ENCODE measurements at places on chromosomes 5 and 9.

GRCh38 chr5:73545403-73545779 lies 20.0 kb downstream of the ANKRA2 start:
- DNase-seq: no peak

DNA sequence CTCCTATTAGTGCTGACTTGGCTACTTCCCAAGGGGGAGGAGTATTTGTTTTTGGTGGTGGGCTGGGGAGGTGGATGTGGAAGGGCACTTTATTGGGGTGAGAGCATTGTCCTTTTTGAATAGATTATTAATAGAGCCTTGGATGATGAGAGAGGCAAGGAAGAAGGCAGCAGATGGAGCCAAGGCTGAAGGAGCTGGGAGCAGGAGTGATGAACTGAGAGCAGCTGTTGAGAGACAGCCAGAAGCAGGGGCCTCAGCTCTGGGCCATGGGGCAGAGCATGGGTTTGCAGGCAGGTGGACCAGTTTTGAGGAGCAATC lies 29.6 kb downstream of the RGS3 start:
- no peak for DNase-seq

- DNase-seq: no peak
Measured at GRCh38 chr9:87451149-87451548, 46.5 kb upstream of the DAPK1 start.

GRCh38 chr5:148972974-148973374 lies 89.9 kb downstream of the SH3TC2 start:
- peak; percentile 54 for DNase-seq

DNA sequence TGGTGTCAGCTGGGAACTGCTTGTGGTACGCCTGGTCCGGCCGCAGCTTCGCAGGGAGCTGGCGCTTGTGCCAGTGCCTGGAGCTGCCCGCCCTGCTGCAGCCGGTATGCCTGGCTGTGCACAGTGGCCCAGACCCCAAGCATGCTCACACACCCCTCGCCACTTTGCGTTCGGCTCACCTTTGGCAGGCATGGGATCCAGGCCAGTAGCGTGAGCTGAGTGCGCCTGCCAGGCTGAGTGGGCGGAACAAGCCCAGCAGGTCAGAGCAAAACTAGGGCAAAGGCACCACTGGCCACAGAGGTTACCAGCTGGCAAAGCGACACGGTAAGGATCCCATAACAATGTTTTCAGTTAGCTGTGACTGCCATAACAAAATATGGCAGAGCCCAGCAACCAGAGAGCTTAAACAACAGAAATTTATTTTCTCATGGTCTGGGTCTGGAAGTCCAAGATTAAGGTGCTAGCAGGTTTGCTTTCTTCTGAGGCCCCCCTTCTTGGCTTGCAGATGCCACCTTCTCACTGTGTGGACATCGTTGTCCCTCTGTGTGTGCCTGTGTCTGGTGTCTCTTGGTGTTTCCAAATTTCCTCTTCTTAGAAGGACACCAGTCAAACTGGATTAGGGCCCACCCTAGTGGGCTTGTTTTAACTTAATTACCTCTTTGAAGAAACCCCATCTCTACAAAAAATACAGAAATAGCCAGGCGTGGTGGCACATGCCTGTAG lies 61.6 kb downstream of the PSAT1 start:
- no peak for DNase-seq

DNA sequence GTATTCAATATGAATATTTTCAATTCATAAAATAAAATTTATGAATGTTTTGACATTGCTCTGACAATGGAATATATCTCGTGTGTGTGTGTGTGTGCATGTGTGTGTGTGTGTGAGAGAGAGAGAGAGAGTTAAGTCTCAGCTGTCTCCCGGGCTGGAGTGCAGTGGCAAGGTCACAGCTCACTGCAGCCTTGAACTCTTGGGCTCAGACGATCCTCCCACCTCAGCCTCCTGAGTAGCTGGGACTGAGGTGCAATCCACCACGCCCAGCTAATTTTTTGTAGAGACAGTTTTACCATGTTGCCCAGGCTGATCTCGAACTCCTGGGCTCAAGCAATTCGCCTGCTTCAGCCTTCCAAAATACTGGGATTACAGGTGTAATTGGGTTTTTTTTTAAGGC lies 16.1 kb downstream of the G3BP1 start:
- DNase-seq: no peak

GRCh38 chr5:72015103-72015548 lies 92.1 kb upstream of the MAP1B start:
- no peak for DNase-seq

DNA sequence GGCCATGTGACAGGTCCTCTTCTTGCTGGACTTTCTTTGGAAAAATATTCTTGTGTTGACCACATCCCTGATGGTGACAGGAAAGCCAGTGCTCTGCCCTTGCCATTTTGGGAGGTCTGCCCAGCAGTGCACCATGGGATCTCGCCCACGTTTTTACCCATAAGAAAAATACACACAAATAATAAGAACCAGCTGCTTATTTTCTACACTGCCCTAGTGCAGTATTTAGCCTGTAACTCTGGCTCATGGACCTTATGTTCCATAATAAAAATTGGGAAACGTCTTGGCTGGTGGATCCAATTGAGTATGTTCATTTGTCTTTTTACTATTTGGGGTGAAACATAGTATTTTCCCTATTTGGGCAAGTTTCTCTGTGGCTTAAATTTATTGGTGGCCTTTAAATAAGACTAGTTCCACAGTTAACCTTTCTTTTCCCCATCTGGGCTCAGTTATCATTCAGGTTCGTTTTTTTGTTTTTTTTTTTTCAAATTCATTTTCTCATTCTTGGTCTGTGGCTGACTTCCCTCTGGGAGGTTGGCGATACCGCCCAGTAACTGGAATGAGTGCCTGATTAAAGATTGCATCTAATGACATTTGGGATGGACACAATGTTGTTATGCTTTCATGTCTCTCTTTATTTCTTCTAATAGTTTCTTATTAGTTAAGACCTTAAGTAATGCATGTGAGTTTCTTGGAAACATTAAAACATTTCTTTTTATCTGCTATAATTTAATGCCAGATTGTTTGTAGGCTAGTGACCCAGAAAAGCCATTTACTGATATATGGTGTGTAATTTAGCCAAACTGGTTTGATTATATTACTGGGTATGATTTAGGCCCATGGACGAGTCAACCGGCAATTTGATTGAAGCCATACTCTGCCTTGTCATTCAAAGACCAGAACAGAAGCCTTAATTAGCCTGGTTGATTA lies 163.7 kb downstream of the FGF10 start:
- no peak for DNase-seq

GRCh38 chr9:14389146-14389545 lies 75.2 kb upstream of the NFIB start:
- no peak for DNase-seq

GRCh38 chr5:133709209-133709725 lies 96.9 kb upstream of the FSTL4 start:
- DNase-seq: no peak

DNA sequence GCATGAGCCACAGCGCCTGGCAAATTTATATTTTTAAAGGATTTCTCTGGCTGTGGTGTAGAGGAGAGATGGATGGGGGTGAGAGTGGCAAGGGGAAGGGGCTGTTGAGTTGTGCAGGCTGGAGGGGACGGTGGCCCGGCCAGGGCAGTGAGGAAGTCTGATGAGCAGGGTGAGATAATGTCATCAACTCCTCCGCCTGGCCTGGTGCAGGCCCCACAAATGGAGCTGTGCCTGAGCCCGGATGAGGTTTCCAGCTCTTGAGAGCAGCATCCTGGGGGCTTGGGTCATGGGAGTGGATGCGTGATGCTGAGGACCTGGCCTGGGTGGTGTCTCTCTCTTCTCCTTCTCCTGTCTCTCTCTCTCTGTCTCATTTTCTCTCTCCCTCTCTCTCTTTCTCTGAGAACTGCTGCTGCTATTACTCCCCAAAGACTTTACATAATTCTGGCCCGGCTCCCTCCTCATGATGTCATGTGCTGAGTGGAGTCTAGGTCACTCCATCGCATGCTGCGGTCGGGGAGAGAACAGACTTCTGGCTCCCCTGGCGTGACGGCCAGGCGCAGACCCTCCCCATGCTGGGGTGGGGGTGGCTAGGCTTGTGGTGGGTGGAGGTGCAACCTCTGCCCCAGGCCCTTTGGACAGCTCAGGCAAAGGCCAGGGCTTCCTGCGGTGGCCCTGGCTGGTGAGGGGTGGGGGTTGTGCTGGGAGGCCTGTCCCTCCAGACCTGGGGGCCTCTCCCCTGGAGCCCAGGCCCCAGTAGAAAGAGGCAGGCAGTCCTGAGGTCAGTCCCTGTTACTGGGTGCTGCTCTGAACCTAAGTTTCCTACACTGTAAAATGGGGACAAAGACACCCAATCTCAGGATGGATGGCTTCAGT lies 26.4 kb downstream of the FGF18 start:
- no peak for DNase-seq

- no peak for DNase-seq
Measured at GRCh38 chr9:105191508-105192121, 52.8 kb upstream of the SLC44A1 start.

- DNase-seq: no peak
Measured at GRCh38 chr5:82603033-82603987, 325.2 kb upstream of the RPS23 start.

DNA sequence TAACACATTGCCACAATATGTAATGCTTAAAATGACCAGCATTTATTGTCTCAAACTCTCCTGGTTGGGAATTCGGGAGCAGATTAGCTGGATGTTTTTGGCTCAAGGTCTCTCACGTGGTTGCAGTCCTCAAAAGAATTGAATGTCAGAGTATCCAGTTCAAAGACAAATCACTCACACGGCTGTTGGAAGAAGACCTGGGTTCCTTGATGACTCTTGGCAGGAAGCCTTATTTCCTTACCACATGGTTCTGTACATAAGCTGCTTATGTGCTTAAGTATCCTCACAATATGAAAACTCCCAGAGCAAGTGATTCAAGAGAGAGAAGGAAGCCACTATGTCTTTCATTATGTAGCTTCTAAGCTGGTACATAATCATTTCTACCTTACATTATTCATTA lies 230.3 kb upstream of the PTPRD start:
- no peak for DNase-seq

DNA sequence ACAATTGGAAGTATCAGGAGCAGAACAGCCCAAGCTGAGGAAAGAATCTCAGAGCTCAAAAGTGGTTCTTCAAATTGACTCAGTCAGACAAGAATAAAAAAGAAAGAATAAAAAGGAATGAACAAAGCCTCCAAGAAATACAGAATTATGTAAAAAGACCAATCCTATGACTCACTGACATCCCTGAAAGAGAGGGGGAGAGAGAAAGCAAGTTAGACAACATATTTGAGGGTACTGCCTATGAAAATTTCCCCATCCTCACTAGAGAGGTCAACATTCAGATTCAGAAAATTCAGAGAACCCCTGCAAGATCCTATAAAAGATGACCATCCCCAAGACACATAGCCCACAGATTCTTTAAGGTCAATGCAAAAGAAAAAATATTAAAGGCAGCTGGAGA lies 173.2 kb downstream of the ALDH1A1 start:
- no peak for DNase-seq

DNA sequence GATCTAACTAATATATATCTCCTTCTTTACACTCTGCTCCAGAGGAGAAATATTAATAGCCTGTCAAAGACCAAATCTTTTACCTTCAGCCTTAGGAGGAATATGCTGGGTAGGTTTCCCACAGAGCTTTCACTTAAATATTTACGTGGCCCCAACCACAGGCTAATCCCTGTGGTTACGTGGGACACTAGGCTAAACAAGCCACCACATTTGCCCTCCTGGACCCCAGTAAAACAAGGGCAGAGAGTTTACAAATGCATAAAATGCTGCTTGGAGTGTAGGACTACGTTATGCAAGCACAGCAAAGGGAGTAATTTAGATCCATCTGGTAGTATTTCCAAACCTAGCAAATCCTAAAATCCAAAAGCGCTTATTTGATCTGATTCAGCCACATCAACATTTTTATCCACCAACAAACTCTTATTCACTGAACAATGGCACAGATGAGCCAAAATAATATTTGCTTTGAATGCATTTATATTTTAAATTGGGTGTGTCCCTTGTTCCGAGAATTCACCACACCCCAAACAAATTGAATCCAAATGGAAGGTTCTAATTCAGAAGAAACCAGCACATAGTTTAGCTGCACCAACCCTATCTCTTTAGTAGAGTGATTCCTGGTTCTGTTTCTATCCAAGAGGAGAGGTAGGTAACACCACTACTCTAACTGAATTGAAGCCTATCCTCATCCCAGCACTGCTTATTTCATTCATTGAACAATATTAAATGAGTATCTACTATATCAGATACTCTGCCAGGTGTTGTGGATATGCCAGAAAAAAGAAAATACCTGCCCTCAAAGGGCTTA lies 179.0 kb downstream of the TSSK1B start:
- no peak for DNase-seq

GRCh38 chr9:121991307-121991661 lies 101.8 kb downstream of the TTLL11 start:
- DNase-seq: no peak

DNA sequence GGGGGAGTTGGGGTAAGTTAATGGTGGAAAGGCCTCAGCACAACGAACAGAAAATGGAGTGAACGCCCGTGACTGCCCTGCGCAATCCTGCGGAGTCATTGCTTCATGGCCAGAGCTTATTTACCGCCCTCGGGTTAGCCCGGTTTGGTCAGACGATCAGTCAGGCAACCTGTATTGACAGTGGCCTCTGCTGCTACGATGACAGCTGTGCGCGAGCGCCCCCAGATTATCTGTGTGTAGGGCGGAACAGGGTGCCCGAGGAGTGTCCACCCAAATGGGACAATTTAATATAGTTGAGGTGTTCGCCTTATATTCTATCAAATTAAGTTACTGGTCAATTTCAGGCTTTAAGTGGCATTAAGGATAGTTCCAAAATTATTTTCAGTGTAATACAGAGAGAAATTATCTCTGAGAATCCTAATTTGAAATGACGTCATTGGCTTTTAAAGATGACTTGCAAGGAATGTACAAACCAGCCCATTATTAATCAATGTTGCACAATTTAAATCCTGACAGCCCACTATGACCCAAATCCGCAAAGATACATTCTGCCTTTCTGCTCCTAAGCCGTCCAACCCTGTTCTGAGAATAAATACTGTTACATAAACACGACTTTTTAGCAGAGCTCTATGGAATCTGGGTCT lies 879 bp upstream of the UBQLN1 start:
- peak; percentile 49 for DNase-seq

DNA sequence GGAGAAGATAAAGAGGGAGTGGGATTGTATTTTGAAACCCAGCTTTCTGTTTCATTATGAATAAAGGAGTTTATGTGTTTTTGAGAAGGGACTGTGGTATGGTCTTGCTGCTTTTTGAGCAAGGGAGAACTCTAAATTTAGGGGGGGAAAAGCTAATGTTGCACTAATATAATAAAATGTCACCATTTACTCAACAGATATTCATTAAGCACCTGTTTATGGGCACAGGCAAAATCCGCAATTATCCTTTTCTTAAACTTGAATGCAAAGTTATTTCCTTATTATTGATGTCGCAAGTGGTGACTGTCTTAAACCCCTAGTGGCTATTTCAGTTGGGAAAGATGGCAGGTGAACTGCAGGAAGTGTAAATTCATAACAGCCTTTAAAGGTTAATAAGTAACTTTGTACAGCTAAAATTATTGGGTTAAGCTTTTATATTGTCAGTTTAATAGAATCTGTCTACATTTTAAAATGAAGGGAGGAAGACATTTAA lies 1.5 kb downstream of the CDC42SE2 start:
- DNase-seq: peak; percentile 54

- DNase-seq: no peak
Measured at GRCh38 chr9:99350461-99350860, 128.4 kb downstream of the SEC61B start.
